Spinal cord (tissue), 10 donors: ENCODE measurements at places on chromosomes 4 and X. TPM values are rescaled to one million over a fixed set of nuclear protein-coding genes. Genes with fewer than 3 reads are reported as not detected.

PPP1R2C gene
- total RNA-seq: not detected

SLC7A11 gene
- 385 TPM for total RNA-seq

DNA sequence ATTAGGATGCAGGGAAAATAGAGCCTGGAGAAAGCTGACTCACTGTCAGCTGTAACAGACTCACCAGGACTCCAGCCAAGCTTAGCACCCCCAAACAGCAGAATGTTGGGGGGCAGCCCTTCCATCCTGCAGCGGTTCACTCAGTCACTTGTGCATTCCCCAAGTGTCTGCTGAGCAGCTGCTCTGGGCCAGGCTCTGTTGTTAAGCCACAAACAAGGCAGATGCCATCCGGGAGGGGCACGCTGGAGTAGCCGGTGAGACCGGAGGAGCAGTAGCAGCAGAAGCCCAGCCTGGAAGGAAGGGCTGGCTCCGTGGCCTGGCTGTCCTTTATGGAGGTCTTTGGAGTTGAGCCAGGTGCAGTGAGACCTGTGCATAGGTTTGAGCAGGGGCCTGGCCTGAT is 22.0 kb downstream of the CCNQ start:
- DNase-seq: no peak

- DNase-seq: no peak
These were observed 3.3 kb upstream of the RPS4X start for GRCh38 chrX:72280321-72280845.

DNA sequence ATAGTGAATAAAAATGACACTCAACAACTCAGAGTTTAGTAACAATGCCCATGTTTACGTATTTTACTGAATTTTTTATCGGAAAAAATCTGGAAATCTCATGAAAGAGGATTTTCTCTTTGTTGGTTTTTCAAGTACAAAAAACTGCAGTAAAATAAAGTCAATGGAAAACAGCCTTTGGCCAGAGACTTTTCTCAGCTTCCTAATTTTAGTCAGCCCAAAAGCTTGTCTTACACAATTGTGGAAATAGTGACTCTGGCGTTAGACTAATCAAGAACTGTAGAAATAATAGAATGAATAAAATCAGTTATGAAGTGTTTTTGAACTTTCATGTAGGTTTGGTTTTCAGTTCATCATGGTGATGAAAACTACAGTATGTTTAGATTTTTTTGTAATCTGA is 234.7 kb downstream of the DKK2 start:
- no peak for DNase-seq

DNA sequence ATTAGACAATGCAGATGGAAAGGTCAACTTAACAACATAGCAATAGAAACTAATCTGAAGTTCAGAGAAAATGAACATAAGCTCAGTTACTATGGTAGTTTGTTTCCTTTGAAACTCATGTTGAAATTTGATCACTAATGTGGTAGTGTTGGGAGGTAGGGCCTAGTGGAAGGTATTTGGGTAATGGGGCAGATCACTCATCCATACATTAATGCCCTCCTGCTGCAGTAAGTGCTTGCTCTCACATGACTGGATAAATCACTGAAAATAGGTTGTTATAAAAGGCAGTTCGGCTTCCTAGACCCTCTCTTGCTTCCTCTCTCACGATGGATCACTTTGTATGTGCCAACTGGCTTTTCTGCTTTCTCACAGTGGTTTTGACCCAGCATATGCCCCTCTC is 567.4 kb upstream of the GALNT7 start:
- no peak for DNase-seq
